ENCODE measurements at places on chromosomes 11 and 22. TPM values are rescaled to one million over a fixed set of nuclear protein-coding genes. Genes with fewer than 3 reads are reported as not detected.

- DNase-seq, result no peak
Measured at GRCh38 chr11:12232160-12232559, 121.8 kb downstream of the MICAL2 start.

- DNase-seq, result no peak
Measured at GRCh38 chr11:16827139-16827538, 88.7 kb downstream of the C11orf58 start.

DNA sequence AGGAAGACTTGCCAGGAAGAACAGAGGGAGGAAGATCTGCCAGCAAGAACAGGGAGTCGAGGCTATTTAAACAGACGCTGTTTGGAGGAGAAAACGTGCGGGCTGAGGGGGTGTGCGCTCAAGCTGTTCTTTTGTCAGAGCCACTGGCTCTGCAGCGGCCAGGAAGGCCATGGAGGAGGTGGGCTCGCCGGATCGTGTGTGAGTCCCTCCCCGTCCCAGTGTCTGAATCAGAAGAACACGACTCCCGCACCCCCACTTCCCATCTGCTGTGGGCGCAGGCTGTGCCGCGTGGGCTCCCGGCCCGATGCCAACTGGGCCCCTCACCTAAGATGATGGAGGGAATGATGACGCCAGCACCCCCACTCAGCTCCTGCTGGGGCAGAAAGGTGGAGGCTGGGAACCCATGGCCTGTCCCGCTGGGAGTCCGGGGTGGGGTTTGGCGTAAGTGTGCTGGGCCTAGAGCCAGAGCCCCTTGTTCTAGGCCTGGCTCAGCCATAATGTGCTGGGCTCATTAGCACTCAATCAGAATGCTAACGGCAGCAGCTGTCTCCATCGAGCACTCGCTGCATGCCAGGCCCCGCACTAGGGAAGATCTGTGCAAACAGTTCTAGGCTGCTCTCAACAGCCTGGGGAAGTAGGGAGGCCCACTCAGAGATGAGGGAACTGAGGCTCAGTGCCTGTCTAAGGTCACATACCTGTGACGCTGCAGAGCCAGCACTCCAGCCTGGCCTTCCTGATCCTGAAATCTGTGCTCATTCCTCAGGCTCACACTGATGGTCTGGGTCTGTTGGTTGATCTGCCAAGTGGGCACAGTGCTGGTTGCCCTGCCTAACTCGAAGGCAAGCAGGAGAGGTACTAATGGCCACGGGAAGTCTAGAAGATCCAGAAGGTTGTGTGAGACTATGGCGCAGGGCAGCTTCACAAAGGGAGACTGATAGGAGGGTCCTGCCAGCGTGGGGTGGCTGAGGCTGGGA, 11.5 kb downstream of the NPTXR start:
- no peak for DNase-seq

DNA sequence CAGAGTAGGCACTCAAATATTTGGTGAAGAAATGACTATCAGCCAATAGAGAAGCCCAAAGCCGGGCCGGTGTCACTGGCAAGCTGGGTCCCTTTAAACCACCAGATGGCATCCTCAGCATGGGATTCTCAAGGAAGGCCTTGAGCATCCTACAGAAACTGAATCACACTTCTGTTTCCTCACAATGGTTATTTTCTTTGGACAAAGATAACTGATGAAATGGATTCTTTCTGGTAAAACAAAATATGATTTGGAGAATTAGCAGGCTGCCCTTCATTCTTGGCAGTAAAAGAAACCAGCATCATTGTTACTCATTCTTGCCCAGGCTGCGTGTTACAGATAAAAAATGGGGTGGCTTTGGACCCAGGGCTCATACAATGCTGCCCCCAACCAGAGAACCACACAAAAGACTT, 30.3 kb upstream of the ASPHD2 start:
- DNase-seq, result peak; percentile 56

GRCh38 chr11:113884361-113884836, 9.0 kb upstream of the USP28 start:
- DNase-seq, result no peak

DNA sequence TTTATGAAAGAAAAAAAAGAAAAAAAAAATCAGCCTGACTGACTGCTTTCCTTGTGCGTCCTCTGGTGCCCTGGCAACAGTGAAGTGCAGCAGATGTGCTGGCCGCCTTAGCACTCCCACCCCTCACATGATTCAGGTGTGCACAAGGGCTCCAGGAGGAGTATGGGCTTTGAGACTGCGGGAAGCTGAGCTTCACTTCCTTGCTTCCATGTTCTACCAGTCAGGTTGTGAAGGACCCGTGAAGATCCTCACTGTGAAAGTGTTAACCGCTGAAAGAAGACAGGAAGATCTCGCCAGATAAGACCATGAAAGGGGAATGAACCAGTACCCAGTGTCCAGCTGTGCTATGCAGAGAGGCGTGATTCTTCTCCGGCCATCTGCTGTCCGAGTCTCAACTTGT, 48.2 kb downstream of the HIRA start:
- no peak for DNase-seq

- DNase-seq, result peak; percentile 10
Measured at GRCh38 chr11:65777241-65777640, 3.5 kb downstream of the AP5B1 start.

DNA sequence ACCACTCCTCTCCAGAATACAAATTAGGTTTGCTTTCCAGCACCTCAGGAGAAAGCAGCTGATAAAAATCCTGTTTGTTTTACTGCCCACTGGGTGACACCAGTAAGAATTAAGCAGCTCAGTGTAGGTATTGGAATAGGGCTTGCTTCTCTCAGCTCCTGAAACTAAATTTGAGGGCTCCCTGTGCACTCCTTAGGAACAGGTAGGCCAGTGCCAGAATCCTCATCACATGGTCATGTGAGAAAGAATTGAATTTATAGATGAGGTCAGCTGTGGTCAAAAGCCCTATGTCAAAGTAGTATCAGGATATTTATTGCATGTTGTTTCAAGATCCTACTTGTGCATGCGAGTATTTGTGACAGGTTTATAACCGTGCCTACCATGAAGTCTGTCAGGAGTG, 1.0 kb downstream of the PRSS23 start:
- DNase-seq, result no peak

DNA sequence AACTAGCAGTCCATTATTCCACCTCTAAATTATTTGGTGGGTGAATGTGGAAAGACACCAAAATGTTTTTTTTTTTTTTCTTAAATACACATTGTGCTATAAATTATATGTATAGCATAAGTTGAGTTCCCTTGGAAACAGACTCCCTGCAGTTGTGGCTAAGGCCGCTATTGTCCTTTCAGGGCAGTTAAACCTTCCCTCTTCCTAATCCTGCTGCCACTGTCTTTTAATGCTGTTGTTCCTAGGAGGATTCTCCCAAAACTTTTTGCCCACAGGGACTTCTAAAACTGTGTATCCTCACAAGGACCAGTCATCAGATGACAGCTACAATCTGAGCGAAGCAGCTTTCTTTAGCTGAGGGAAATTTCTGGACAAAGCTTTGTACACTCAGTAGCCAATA, 478.9 kb upstream of the CHORDC1 start:
- no peak for DNase-seq

GRCh38 chr22:43136255-43136654, 6.9 kb downstream of the MCAT start:
- no peak for DNase-seq

- DNase-seq, result no peak
Measured at GRCh38 chr11:43830928-43831440, 49.6 kb upstream of the ALKBH3 start.

DNA sequence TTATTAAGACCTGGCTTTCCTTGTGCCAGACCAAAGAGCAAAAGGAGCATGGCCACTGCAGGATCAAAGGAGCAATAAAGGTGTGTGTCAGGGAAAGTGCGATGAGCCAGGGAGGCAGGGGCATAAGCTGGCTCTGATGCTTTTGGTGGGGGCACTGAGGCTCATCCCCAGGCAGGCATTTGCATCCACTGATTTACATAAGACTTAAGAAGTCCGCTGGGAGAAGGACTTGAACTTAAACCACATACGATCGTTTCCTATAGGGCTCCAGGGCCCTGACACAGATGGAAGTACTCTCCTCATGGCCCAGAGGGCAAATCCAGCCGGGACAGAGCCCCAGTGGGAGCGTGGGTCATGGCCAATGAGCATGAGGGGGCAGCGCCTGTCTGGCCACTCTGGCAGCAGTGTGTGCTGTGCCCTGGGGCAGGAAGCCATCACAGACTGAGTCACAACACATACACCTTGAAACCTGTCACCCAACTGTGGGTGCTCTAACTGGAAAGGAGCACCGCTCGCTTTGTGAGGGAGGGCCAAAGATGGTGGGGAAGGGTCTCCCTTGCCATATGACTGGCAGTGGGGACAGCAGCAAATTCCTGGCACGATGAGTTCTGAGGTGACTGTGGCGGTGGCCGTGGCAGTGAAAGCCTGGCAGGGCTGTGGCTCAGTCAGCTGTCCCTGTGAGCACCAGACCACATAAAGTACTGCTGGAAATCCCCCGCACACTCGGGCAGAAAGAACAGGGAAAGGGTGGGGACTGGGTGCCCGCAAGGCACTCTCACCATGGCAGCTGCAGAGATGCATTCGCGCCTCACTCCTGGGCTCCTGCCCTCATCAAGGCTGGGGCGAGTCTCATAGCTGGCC, 79.4 kb upstream of the LMO1 start:
- no peak for DNase-seq

DNA sequence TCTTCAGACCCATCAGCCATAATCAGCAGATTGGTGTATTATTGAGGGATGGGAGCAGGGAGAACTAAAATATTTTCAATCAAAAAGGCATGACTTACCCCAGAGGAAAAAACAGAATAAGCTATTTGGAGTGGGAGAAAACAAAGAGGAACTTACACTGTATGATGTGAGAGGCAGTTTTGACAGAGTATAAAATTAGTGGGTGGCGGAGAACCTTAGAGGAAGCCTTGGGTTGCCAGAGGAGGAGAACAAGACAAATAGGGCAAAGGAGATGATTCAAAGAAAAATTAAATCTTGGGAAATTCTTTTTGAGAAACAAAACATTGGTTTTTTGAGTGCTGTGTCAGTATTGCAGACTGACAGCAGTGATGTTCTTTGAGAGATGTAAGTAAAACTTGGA, 285.0 kb downstream of the C11orf87 start:
- DNase-seq, result no peak

- DNase-seq, result no peak
Measured at GRCh38 chr11:47867823-47868222, 19.7 kb upstream of the NUP160 start.

DNA sequence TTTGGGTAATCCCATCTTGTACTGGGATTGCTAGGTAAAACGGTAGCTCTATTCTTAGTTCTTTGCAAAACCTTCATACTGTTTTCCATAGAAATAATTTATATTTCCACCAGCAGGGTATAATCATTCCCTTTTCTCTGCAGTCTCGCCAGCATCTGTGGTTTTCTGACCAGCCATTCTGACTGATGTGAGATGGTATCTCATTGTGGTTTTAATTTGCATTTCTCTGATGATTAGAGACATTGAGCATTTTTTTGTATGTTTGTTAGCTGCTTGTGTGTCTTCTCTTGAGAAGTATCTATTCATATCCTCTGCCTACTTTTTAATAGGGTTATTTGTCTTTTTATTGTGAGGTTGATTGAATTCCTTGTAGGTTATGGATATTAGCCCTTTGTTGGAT, 220.9 kb downstream of the PGR start:
- no peak for DNase-seq

GRCh38 chr11:124483422-124483821, 37.9 kb upstream of the OR8B8 start:
- no peak for DNase-seq

DNA sequence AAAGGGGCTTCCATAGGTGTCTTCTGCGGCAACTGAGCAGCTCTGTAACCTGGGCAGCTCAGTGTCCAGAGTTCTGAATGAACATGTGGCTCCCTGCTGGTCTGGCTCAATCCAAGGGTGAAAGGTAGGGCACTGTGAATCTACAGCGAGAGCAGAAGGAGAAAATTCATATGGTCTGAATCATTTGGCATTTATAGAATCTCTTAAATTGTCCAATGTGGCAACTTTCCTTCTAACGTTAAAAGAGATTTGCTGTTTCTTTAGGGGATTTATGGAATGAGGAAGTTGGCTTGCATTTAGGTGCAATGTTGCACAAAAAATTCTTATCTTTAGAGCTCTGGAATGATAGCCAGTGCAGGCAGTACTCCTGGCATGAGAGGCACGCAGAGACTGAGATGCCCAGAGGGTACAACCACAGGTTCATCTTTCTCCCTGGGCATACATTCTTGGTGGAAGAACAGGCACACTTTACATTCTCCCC, 17.0 kb downstream of the ATXN10 start:
- no peak for DNase-seq

- peak; percentile 60 for DNase-seq
Measured at GRCh38 chr11:77147668-77148321, 19.7 kb downstream of the MYO7A start.

DNA sequence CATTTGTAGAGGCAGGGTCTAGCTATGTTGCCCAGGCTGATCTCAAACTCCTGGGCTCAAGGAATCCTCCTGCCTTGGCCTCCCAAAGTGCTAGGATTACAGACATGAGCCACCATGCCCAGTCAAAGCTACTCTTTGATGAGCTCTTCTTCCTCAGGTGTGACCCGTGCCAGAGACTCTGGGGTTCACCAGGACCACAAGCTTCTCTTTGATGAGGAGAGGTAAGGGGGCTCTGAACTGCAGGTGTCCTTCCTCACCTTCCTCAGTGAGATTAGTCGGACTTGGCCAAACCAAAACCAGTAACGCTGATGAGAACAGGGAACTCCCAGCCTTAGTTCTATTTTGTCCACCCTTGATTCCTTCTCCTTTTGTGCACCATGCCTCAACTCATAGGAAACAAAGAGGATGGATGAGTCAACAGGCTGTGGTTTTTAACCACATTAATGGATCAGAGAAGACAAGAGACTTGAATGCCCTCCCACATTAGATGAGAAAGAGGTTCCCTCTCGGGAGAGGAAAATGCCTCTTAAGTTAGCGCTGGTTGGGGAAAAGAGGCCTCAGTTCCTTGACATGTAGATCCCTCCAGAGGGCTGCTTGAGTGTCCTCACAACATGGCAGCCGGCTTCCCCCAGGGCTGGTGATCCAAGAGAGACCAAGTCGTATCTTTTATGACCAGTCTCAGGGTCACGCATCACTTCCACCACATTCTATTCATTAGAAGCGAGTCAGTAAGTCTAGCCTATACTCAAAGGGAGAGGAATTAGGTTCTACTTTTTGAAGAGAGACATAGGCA, 25.7 kb upstream of the CTR9 start:
- DNase-seq, result no peak

GRCh38 chr11:131037873-131038272, 121.6 kb upstream of the SNX19 start:
- DNase-seq, result no peak

DNA sequence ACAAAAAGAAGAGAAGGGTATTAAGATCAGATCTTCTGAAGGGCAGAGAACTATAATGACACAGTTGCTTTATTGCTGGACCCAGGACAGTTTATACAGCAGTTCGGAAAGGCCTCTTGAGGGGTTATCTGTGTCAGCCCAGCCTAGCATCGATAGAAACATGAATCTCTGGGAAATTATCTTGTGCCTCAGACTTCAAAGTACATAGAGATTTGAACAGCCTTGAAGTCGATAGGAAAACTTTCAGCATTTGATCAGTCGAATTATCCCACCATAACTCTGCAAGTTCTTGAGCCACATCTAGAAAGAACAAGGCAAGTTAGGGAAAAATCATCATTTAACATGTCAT, 2.5 kb upstream of the LMO2 start:
- no peak for DNase-seq

RRM1 gene
- total RNA-seq, result 50.7 TPM

EMSY gene
- 21.2 TPM for total RNA-seq

ATG2A gene
- total RNA-seq, result 30.6 TPM

CASP5 gene
- 47.3 TPM for total RNA-seq

PIH1D2 gene
- 1.0 TPM for total RNA-seq

NELL1 gene
- not detected for total RNA-seq

PATE4 gene
- total RNA-seq, result not detected

All from colonic mucosa (tissue), 4 donors.